ENCODE measurements at places on chromosomes 12 and 14.

GRCh38 chr12:16148938-16149337, 128.5 kb downstream of the SLC15A5 start:
- DNase-seq = no peak

DNA sequence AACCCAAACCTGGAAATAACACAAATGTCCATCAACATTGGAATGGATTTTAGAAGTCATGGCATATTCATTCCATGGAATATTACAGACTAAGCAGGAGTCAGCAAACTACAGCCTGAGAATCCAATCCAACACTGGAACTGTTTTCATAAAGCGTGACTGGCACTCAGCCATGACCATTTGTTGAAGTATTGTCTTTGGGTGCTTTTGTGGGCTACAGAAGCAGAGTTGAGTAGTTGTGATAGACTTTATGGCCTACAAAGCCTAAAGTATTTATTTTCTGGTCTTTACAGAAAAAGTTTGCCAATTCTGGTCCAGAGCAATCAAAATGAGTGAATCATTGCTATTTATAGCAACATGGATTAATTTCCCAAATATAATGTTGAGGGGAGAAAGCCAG, 34.5 kb upstream of the FRS2 start:
- no peak for DNase-seq

GRCh38 chr14:35205737-35206136, 83.4 kb downstream of the PRORP start:
- DNase-seq = no peak

GRCh38 chr12:76329159-76329558, 19.1 kb downstream of the BBS10 start:
- DNase-seq = no peak

GRCh38 chr14:104560586-104560945, 19.0 kb upstream of the C14orf180 start:
- no peak for DNase-seq

GRCh38 chr14:105052110-105052458, 13.1 kb downstream of the GPR132 start:
- DNase-seq = no peak

DNA sequence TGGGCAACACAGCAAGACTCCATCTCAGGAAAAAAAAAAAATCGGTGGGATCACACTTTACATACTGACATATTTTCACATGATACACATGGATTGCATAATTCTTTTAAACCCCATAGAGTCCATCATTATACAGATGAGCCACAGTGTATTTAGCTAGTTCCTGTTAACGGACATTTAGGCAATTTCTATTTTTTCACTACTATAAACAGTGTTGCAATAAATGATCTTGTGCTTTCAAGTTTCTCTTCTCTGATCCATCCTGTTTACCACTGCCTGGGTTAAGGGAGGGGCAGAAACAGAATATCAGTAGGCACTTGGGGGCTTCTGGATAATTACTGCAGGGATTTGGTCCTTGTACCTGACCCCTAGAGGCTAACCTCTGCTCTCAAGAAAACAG, 43.4 kb upstream of the SPTLC2 start:
- DNase-seq = no peak

- no peak for DNase-seq
These were observed 250.0 kb downstream of the PHLDA1 start for GRCh38 chr12:75781532-75782046.
